ENCODE measurements at places on chromosomes 12 and 14.

DNA sequence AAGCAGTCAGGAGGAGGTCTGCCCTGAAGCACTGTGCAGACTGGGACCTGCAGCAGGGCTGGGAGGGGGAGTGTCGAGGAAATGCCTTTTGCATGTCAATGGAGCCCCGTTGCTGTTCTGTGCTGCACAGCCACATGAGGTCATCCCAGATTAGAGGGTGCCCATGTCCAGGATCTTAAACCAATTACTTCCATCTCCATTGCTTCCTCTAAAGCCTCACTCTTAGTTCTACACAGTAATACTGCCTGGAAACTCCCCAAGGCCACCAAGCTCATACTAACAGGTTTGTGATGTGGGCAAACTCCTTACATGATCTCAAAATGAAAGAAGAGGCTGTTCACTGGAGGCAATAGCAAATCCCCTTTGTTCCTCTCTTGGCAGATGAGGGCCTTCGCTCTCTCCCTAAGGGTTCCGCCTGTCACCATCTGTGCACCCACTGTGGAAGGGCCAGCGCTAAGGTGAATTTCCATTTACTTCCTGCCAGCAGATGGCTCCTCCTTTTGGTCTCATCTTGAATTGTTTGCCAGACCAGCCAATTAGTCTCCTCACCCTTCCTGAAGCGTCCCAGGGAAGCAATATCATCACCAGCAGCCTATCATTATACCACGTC, 35.4 kb upstream of the LTA4H start:
- DNase-seq, result no peak

DNA sequence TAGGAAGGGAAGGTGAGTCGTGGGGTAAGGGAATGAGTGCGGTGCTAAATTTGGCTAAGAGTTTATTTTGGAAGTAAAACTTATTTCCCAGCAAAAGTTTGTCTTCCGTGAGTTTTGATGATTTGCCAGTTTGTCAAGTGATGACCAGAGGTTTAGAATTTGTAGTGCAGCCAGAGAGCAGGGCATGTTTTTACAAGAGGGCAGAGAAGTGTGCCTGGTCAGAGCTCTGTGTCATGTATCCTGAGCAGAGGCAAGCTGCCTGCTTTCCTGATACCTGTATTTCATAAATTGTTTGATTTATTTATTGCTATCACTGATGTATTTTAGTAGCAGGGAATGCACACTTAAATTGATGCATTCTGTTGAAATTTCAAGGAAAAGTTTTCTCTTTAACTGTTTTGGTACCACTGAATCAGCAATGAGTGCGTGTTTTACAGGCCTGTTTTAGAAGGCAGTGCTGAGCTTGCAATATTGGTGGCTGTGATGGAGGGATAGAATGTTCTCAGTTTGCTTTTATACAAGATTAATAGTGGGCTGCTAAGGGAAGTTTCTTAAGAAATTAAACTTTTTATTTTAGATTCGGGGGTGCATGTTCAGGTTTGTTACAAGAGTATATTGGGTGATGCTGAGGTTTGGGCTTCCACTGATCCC, 19.7 kb upstream of the RD3L start:
- no peak for DNase-seq

GRCh38 chr12:109949089-109949488, 47.1 kb downstream of the GIT2 start:
- DNase-seq, result no peak

DNA sequence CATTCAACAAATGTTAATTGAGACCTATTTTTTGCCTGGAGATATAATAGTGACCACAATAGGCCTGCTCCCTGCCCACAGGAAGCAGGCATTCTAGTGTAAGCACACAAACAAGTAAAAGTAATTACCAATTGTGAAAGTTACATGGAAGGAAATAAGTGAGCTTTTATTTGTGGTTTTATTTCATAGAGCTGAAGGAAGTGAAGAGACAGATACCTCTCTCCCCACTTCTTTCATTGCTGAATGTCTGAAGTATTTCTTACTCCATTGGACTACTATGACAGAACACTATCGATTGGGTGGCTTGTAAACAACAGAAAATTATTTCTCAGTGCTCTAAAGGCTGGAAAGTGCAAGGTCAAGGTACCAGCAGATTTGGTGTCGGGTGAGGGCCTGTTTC, 183.5 kb downstream of the PRKCH start:
- no peak for DNase-seq

Measured in progenitor cell of endocrine pancreas (in vitro differentiated cells).